ENCODE measurements at places on chromosomes 1 and 21.
A peak's percentile ranks its signal among the peaks of the same experiment; 100 is the strongest.

GRCh38 chr1:21645550-21645949, 23.6 kb downstream of the RAP1GAP start:
- DNase-seq: no peak

- no peak for DNase-seq
These were observed 26.0 kb downstream of the RPS6KA1 start for GRCh38 chr1:26555550-26555981.

DNA sequence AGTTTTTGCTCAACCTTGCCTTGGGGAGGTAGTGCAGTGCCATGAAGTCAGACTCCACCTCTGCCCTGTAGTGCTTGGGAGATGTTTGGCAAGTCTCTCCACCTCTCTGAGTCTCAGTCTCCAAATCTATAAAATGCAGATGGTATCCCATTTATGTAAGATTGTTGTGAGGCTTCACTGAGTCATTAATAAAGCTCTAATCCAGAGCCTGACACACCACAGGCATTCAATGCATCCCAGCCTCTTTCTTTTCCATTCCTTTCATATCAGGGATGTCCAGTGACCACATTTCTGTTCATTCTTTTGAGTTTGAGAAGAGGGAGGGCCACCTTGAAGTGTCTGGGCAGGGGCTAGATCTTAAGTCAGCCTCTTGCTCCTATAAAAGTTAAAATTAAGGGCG, 37.6 kb upstream of the LMO4 start:
- no peak for DNase-seq

DNA sequence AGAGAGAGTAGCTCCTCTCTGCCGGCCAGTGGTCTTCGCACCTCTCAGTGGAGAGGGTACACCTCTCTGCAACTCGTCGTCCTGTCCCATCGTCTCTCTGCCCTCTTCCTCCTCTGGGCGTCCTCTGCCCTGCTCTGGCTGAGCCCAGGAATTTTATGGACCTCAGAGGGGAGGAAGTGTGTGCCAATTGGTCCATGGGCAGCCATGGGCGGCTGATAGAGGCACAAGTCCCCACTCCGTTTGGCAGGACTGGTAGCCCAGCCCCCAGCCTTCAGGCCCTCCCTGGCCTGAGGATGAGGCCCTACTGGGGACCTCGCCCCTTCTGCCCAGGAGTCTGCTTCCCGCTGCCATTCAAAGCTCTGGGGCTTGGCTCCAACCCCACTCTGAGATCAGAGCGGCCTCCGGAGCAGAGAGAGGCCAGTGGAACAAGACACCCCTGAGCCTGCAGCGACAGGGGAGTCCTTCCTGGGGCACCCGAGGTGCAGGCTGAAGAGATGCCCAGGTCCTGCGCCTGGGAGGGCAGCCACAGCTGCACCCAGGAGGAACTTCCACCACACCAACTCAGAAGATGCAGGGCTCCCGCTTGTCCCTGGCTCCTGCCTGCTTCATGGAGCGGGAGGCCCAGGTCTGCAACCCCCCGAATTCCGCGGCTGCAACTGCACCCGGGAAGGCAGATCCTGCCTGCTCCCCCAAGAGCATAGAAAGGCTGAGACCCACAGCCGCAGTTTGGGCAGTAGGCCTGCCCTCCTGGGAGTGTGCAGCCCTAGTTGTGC, 659.9 kb downstream of the KCNT2 start:
- no peak for DNase-seq

GRCh38 chr1:213761845-213762407, 225.8 kb upstream of the PROX1 start:
- peak; percentile 22 for DNase-seq

GRCh38 chr1:100438789-100439188, 86.5 kb downstream of the CDC14A start:
- no peak for DNase-seq

DNA sequence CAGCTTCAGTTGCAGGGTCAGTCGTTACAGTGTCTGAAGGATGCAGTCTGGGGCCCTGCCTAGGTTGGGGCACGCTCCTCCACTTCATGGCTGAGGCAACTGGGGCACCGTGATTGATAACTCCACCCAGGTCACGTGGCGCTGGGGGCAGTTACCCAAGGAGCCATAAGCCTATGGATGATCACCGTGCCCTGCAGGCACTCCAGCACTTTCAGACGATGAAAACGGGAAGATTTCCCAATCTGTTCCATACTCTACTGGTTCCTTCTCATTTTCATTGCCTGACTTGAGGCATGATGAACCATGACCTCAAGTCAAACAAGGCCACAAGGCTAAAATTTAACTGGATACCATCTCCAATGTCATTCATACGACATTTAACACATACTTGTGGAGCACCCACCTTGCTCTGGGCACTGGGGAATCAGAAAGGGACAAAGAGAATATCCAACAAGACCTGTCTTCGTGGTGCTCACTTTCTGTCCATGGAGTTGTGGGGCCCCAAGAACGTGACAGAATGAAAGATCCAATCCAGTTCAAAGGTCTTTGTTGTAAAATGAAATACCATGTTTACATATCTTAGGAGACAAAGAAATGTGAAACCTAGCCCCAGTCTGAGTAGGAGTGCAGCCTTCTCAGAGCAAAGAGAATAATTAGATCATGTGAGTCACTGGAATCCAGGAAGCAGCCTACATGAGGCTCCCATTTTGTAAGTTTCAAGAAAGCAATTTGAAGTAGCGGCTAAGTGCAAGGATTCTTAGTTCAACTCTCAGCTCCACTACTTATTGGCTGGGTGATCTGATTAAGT, 39.4 kb upstream of the SPOCD1 start:
- DNase-seq: no peak

- DNase-seq: no peak
These were observed 254.4 kb downstream of the AKT3 start for GRCh38 chr1:243595527-243596210.

DNA sequence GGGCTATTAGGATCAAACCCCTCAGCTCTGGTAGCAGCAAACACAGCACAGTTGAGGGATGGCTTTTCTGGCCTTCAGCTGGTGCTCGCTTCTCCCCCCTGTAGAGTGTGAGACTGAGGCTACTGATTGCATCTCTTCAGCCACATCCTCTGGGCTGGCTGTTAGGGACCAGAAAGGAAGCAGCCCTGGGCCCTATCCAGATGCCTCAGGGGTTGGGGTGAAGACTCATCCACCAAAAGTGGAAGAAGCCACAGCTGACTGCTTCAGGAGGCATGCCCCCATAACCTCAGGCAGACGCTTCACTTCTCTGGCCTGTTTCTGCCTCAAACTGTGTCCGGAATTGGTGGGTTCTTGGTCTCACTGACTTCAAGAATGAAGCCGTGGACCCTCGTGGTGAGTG, 6.2 kb upstream of the TMEM200B start:
- no peak for DNase-seq

DNA sequence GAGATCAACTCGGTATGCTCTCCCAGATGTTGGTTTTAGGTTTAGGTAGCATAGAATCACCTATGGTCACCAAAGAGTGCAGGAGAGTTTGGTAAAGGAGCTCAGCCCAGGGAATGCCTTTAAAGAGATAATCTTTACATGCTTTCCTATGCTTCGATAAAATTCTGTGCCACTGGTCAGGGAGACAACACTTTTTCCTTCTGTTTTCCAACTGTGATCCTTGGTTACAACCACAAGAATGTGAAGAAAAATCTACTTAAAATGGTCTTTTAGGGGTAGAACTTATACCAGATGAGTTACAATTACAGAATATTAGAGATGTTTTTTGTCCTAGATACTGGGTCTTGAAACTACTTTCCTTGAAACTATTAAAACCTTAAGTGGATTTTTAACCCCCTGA, 895.6 kb downstream of the TTLL7 start:
- DNase-seq: no peak

DNA sequence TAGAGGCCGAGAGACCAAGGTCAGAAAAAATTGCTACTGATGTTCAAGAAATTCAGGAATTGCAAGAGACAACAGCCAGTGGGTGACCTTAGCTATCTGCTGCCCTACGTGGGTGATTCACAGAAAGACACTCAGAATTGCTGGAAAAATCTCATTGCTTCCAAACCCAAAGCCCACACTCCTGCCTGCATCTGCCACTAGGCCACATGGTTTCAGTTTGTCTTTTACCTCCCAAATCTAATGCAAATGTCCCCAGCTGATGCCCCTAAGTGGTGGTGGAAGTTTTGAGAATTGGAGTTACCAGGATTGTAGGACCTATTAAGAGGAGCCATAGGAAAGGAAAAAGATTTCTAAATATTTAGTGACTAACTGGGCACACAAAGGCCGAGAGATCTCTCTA, 341.5 kb upstream of the CHRM3 start:
- no peak for DNase-seq

DNA sequence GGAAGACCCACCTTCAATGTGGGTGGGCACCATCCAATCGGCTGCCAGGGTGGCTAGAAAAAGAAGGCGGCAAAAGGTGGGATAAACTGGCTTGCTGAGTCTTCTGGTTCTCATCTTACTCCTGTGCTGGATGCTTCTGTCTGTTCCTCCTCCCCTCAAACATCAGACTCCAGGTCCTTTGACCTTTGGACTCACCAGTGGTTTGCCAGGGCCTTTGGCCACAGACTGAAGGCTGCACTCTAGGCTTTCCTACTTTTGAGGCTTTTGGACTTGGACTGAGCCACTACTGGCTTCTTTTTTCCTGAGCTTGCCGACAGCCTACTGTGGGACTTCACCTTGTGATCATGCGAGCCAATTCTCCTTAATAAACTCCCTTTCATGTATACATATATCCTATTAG, 55.9 kb downstream of the VCAM1 start:
- no peak for DNase-seq

GRCh38 chr21:33560965-33561364, 18.1 kb downstream of the SON start:
- DNase-seq: no peak

- no peak for DNase-seq
These were observed 30.5 kb downstream of the SOX13 start for GRCh38 chr1:204103431-204103741.

Measured in CD4-positive, alpha-beta T cell treated with Interleukin-1 beta for 1 hour (primary cell).